Stimulated activated CD4-positive, alpha-beta T cell treated with anti-CD3 and anti-CD28 coated beads, Interleukin-1b, Interleukin-23, amount 100 ng/mL, for 4 hours (primary cell): ENCODE measurements at places on chromosomes 16 and 17.

- no peak for DNase-seq
Measured at GRCh38 chr16:66131156-66131807, 235.2 kb upstream of the CDH5 start.

GRCh38 chr16:58853854-58854791 lies 120.0 kb upstream of the GOT2 start:
- no peak for DNase-seq

DNA sequence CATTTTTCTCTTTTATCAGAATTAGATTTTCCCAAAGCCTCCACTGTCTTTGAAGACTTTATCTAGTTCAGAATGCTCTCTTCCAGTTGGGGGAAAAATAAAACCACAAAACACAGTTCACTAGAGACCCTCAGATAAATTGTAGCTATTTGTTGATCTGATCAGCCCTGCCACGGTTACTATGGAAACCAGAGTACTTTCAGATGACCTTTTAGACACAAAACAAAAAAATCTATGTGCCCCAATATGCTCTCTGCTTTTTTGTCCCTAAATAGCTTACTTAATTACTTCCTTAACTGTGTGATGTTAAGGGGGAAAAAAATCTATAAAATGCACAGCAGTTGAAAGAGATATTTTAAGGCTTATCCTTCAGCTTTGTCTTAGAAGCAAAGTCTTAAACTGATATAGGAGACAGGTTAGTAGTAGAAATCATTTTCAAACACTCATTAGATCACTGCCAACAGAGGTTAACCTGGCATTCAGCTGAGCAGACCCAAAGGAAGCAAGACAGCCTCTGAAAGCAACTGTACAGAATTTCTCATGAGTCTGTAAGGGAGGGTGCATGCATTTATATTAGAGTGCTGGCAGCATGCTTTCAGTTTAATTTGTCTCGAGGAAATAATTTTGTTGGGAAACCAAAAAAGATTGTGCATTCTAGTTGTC lies 129.9 kb upstream of the CACNG5 start:
- DNase-seq, result no peak

DNA sequence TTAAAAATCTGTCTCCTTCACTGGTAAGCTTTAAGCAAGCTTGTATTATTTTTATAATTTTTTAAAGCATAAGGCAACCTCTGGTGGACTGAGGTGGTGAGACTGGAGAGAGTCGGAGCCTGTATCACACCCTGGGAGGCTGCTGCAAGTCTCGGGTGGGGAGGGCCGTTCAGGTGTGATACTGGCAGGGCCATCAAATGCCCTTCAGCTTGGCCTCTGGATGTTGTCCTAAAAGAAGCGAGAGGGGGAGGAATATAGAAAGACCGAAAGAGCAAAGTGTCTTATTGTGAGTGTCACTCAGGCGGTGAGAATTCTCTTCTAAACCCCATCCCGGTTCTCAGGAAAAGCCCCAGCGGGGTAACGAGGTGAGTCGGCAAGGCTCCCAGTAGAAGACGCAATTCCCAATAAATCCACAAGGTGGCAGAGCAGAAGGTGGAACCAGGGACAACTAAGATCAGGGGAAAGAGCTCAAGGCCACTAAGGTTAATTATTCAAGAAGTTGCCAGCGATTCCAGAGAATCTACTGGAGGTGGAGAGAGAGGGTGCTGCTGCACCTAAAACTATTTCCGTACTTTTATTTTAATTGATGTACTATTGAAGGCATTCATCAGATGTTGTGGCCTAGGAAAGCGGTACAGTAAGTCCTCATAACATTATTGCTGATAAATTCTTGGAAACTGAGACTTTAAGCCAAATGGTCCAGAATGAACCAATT lies 14.1 kb downstream of the C17orf67 start:
- DNase-seq, result peak; percentile 81

GRCh38 chr17:73431401-73432205 lies 119.8 kb upstream of the CDC42EP4 start:
- DNase-seq, result no peak

- no peak for DNase-seq
Measured at GRCh38 chr16:86722970-86723369, 144.6 kb downstream of the FOXL1 start.

GRCh38 chr16:88062341-88063210 lies 111.3 kb downstream of the BANP start:
- no peak for DNase-seq

DNA sequence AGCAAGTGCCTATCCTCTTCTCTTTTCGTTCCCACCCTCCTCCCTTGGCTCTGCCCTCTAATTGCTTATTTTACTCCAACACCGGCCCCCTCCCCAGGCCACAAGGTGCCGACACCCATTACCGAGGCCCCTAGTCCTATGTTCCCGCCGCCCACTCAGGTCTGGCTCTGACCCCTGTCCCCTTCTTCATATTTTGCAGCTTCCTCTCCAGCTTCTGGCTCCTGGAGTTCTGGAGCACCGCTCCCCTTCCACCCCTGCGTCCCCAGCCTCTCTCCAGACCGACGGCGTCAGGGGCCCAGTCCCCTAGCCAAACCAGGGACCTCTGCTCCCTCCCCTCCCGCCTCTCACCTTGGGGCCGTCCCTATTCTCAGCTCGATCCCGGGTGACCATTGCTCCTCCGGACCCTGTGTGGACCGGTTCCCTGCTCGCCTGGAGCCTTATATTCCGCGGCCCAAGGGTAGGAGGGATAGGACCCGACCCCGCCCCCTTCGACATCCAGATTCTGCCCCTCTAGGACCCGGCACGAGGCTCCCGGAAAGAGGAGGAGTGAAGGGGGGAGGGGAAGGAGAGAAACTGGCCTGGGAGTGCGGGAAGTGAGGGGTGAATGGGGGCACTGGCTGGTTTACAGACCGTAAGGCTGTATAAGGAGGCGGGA lies at the start of gene HES7:
Gene HES7, minus strand, starts transcription at position 412 of the 655 bp plus-strand sequence. Its CDS starts 22 bp downstream, at position 390.
- peak; percentile 16 for DNase-seq

- DNase-seq, result peak; percentile 4
Measured at GRCh38 chr17:44556832-44557606, at the start of gene FZD2. Gene FZD2 (plus strand): TSS chr17:44557484. CDS start chr17:44557689, 205 bp downstream.

GRCh38 chr16:84425696-84426095 lies 57.4 kb downstream of the ATP2C2 start:
- DNase-seq, result no peak

DNA sequence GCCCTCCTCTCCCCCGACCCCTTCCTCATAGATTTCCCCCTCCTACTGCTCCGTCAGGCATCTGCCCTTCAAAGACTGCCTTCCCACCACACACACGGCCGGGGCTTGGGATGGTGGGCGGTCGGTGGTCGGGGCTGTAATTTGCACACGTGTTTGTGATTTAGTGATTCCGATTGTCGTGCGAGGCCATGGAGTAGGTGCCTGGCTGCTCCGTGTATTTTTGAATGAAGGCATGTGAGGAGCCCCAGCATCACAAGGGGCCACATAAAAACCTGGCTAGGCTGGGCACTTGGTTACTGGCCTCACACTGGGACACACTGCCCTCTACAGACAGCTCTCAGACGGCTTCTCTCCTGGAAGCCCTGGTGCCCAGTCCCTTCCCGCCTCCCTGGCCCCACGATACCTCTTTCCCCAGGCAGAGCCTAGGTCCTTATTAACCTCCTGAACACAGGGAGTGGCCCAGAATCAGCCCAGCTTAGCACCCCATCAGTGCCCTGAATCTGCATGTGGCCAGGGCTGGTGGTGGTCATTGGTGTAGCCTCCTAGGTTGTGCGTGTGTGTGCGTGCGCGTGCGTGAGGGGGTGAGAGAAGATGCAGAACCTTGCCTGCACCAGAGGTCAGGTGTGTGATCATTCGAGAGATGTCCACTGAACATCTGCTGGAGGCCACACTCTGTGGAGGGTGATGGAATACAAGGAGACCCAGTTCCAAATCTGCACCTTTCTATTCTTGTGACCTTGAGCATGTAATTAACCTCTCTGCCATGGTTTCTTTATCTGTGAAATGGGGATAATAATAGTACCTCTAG lies 1.3 kb upstream of the SOCS1 start:
- DNase-seq, result no peak

DNA sequence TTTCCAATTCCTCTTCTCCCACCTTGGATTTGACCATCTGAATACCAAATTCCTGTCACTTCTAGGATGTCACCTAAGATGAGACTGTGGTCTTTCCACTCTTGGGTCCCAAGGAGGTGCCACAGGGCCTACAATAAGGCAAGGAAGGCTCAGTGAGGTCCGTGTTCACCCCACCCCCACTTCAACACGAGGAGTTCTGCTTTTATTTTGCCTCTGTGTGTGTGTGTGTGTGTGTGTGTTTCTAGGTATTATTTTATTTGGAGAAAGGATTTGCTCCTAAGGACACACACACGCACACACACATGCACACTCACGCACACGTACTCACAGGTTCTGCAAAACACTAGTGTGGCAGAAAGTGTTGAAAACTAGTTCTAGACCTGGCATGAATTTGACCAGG lies 24.5 kb upstream of the PHOSPHO1 start:
- DNase-seq, result no peak

DNA sequence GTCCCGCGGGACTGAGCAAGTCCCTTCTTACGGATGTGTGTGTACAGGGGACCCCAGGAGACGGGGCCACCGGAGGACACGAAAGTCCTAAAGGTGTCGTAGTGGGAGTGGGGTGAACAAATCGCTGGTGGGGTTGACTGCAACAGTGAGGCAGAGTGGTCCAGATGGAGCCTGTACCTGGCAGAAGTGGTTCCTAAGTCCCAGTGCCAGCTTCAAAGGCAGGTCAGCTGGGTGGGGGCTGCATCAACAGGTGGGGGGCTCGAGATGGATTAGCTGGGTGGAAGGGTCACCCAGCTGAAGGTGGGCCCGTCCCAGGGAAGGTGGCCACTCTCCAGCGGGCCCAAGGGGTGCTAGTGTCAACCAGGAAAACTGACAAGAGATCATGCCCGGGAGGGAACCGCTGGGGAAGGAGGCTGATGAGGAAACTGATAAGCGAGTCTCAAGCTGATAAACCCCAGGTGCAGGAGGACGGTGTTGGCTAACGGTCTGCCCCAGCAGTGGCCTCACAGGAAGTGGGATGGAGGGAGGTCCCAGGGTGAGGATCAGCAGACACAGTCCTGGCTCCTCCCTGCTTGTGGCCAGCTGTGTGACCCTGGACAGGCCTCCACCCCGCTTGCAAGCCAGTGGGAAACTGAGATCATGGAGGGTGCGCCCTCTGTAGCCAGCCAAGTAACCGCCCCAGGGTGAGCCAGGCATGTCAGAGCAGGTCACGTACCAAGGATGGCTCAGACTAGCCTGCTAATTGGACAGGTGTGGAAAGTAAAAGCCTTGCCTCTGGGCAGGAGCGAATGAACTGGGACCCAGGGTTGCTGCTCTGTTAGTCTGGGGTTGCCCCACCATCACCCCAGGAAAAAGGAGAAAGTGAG lies 1.0 kb downstream of the ORAI3 start:
- no peak for DNase-seq

DNA sequence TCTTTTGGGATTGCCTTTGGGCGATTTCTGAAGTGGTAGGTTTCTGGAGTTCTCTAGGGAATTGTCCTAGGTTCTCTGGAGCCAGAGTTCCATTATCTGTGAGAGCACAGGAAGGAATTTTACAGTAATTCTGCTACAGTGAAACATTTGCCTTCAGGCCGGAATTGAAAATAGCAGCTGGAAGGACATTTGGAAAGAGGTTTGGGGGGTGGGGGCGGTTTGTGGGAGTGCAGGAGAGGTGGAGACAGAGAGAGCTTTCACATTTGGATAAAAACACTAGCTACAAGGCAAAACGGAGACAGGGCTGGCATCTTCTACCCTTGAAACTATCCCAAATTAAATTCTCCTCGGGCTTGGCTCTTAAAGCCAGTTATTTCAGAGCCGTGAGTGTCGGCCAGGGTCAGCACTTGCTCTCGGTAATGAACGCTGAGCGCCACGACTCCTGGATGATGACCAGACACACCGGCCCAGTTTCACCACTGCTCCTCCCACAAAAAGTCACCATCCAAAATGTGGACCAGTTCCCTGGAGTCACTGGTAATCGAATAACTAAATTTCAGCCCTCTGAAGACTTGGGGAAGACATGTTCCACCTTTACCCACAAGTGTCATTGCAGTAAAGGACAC lies 67.7 kb upstream of the TANC2 start:
- DNase-seq, result no peak

DNA sequence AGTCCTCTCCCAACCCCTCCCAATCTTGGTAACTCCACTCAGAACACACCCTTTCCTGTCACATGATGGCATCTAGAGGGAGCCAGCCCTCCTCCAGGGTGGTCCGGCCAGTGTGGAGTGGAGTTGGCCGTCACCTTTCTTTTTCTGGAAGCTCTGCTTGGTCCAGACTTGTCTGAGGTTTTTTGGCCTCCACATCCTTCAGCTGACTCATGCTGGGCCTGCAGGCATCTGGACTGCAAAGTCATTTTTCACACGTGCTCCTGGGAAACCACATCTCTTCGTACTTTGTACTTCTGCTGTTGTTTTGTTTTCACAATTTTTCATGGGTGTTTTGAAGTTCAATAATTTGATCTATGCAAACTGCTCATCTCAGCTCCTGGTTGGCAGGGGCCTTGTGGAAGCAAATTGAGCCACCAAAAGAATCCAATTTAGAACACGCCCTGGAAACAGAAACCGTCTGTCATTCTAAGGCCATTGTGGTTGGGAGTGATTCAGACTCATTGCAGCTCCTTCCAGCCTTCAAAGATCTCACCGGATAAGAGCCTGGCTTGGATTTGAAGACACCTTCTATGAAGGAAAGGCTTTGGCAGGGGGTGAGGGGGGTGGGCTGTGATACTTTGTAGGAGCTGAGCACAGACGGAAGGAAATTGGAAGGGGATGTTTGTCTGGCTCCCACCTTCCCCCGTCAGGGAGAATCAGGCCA lies 42.4 kb upstream of the NF1 start:
- no peak for DNase-seq

DNA sequence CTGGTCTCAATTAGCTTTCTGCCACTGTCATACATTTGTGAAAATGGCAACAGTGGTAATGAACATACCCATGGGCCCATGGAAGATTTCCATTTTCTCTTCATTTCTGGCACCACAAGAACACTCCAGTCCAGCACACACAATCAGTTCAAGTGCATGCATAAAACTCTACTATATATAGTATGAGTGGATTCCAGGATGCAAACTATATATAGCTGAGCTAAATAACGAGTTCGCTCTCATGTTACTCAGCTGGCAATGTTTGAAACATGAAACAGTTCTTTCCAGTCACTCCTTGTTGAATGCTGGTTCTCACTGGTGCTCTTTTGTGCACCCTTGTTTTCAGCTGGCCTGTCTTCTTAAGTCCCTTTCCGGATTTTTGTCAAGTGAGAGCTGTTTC lies 75.2 kb upstream of the DHX40 start:
- DNase-seq, result no peak

DNA sequence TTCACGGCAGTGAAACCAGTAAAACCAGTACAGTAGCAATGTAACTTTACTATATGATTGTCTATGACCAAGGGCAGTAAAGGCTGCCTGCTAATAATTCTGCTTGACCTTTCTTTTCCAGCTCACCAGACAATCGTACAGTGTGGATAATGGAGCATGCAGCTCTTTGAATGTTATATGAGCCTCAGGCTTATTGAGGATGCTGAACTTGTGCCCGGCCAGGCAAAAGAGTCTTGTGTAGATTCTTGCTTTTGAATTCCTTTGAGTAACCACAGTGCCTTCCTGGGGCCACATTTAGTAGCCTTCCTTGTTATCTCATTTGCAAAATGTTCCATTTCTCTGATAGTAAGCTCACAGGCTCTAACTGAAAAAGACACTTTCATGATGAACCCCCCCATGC lies 131.8 kb downstream of the CDH11 start:
- DNase-seq, result no peak

- DNase-seq, result no peak
Measured at GRCh38 chr17:15311996-15312395, 29.4 kb downstream of the TEKT3 start.

- DNase-seq, result no peak
Measured at GRCh38 chr17:48330421-48330820, 99.6 kb downstream of the SKAP1 start.
